ENCODE measurements at places on chromosomes 12 and 14.

GRCh38 chr14:92717571-92718042 is 30.8 kb downstream of the LGMN start:
- peak; percentile 32 for DNase-seq

- DNase-seq = peak; percentile 32
Observed at GRCh38 chr12:19430988-19431387, 8.3 kb upstream of the AEBP2 start.

GRCh38 chr14:50122291-50122690 is 5.9 kb upstream of the VCPKMT start:
- no peak for DNase-seq

- no peak for DNase-seq
Observed at GRCh38 chr14:56896231-56896630, 86.0 kb upstream of the OTX2 start.

- no peak for DNase-seq
Observed at GRCh38 chr12:56634242-56634836, 4.2 kb upstream of the BAZ2A start.

GRCh38 chr12:127663716-127664115 is 603.3 kb upstream of the TMEM132C start:
- no peak for DNase-seq

DNA sequence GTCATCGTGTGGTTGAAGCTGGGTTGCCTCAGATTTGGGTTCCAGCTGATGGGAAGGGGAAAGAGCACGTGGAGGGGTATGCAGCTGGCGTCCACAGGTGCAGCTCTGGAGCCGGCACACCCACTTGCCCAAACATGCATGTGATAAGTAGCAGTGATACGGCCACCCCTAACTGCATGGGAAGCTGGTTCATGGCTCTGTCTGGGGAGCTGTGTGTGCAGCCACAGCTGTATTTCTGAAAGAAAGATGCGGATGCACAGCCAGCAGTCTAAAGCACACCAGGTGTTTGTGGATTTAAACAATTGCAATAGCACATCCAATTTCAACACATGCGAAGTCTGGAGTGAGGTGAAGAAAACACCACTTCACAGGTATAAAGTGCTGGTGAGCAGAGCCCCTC is 181.4 kb downstream of the EFCAB11 start:
- DNase-seq = no peak

DNA sequence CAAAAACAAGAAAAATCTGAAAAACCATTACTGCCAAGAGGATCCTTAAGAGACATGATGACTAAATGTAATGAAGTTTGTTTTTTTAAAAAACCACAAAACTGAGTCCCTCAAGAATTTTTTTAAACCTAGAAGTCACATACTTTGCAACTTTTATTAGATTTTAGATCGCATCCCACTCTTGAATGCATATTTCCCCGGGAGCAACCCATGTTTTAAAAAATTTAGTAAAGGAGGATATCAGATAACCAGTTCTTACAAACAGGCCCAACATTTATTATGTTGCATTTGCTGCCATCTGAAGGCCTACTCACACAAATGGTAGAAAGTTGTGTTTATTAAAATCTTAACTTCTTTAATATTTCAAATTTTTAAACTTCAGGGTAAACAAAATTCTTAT is 44.3 kb upstream of the CCT2 start:
- DNase-seq = peak; percentile 80

DNA sequence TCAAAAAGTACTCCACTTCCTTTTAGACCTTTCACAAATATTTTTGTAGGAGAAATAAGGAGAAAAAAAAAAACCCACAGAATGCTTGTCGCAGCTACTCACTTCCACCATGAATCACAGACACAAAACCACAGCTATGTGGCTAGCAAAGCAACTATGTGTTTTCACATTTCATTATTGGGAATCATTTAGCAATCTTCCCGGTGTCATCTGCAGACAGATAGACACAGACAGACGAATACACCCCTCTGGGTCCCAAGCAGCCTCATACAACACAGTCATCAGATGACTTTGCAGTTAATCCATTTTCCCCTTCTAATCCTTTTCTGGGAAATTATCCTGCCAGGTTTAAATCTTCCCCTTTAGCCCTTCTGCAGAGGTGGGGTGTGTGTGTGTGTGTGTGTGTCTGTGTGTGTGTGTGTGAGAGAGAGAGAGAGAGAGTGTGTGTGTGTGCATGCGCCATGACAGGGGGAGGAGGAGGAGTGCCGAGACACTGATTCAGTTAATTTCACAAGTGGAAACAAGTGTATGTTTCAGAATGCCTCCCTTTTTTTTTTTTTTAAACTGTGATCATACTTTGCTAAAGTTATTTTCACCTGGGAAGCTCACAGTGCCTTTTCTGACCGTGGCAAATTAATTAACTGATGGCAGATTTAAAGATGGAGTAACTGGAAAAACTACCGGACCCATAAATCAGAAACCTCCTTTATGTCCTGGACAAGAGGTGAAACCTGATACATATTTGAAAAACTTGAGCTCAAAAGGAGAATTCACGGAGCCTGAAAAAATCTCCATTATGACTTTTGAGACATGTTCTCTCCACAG is 39.9 kb downstream of the LTBP2 start:
- peak; percentile 100 for DNase-seq

All from fibroblast of upper back skin (primary cell).